ENCODE measurements at places on chromosomes 6 and 20.

DNA sequence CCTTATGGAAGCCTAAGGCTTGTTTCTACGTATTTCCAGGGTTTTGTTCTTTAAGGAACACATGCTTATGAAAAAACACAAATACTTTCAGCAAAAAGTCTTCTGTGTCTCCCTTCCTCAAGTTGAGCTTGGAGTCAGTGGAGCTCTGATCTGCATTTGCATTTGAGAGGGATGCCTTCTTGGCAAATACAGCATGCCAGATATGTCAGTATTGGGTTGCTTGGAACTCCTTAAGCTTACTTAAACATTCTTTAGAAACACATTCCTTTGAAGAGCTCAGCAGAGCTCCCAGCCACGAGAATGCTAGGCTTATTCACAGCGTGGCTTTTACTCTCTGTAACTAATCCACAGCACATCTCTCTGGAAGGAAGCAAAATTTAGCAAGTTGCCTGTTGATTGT, 68.3 kb downstream of the ANKRD6 start:
- DNase-seq = no peak

DNA sequence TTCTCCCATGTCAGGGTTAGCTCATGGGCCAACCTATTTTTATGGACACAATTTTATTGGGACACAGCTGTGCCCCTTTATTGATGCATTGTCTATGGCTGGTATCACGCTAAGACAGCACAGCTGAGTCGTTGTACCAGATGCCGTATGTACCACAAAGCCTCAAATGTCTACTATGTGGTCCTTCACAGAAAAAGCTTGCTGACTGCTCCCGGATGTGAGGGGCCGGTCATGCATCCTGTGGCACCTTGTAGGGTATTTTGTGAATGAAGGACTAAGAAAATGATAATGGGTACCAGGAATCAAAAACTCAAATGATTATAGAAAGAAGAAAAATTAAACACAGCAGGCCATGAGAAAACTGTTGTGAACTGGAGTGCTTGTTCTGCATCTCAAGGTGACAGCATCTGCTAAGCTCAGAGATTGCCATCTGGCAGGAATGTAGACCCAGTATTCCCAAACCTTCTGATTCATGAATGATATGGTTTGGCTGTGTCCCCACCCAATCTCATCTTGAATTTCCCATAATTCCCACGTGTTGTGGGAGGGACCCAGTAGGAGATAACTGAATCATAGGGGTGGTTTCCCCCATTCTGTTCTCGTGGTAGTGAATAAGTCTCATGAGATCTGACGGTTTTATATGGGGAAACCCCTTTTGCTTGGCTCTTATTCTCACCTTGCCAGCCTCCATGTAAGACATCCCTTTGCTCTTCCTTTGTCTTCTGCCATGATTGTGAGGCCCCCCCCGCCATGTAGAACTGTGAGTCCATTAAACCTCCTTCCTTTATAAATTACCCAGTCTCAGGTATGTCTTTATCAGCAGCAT, 248.5 kb downstream of the TSHZ2 start:
- no peak for DNase-seq

- DNase-seq = peak; percentile 82
Measured at GRCh38 chr20:38033330-38034107, at the start of the genes RPRD1B and TTI1. TSS of gene RPRD1B (plus strand) at chr20:38033746. CDS start at chr20:38033948, 202 bp downstream. TSS of gene TTI1 (minus strand) at chr20:38033456. CDS start at chr20:38013816, 19,640 bp downstream.

DNA sequence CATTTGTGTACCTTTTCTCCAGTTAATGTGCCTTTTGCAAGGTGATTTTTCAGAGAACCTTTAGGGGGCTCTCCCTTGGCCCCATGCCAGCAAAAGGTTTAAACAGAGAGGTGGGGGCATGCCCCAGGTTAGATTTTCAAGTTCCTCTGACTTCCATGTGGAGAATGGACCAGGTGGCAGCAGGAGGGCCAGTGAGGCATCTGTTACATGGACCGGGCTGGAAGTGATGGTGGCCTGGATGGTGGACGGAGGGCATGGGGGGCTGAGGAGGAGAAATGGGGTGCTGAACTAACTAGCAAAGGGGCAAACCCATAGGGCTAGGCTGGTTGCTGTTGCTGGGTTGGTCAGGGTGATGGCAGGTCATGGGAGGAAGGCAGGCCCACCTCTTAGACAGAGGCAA, 20.7 kb upstream of the BPI start:
- no peak for DNase-seq

Measured in activated T-helper 9 cell treated with anti-CD3 and anti-CD28 coated beads, Interleukin-2, amount 50 U/mL, for 16 hours (primary cell).